Fibroblast of villous mesenchyme (primary cell): ENCODE measurements at places on chromosomes 13 and 19.

GRCh38 chr13:26377038-26377437 is 123.1 kb downstream of the CDK8 start:
- peak; percentile 13 for DNase-seq

DNA sequence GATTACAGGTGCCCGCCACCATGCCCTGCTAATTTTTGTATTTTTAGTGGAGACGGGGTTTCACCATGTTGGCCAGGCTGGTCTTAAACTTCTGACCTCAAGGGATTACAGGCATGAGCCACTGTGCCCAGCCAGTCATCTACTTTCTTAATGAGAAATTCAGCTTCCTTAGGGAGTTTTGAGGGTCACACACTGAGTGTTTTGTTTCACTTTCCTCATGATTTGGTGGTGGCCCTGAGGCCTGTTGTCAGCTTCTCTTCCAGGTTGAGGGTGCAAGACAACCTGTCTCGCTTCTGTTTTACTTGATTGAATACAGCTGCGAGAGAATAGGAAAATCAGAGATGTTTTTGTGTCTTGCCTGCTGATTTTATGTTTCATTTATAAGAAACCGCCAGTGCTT is 9.9 kb downstream of the FRY start:
- no peak for DNase-seq

DNA sequence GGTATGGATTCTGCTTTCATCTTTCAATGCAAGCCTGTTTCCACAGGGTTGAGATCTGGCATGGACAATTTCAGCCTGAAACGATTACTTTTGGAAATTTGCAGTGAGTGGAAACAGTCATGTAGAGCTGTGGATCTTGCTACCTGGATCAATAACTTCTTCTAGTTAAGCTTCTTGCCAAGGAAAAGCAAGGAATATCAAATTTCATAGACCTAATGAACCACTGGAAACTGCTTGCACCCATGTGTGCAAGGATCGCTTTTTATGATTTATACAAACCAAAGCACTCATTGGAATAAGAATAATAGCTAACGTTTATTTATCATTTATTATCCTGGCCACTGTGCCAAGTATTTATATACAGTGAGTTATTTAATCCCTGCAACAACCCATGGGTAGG is 392.8 kb downstream of the KCNRG start:
- DNase-seq = no peak

DNA sequence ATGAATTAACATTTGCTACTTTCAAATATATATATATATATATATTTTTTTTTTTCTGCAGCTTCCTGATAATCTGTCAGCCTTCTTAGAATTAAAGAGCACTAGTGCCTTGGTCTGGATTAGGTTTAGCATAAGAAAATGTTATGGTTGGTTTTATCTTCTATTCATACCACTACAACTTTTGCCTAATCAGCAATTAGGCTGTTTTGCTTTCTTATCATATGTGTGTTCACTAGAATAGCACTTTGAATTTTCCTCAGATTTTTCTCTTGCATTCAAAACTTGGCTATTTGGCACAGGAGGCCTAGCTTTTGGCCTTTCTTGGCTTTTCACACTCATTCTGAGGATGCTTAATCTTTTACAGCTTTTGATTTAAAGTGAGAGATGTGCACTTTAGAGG is 1468.1 kb downstream of the PCDH9 start:
- no peak for DNase-seq

DNA sequence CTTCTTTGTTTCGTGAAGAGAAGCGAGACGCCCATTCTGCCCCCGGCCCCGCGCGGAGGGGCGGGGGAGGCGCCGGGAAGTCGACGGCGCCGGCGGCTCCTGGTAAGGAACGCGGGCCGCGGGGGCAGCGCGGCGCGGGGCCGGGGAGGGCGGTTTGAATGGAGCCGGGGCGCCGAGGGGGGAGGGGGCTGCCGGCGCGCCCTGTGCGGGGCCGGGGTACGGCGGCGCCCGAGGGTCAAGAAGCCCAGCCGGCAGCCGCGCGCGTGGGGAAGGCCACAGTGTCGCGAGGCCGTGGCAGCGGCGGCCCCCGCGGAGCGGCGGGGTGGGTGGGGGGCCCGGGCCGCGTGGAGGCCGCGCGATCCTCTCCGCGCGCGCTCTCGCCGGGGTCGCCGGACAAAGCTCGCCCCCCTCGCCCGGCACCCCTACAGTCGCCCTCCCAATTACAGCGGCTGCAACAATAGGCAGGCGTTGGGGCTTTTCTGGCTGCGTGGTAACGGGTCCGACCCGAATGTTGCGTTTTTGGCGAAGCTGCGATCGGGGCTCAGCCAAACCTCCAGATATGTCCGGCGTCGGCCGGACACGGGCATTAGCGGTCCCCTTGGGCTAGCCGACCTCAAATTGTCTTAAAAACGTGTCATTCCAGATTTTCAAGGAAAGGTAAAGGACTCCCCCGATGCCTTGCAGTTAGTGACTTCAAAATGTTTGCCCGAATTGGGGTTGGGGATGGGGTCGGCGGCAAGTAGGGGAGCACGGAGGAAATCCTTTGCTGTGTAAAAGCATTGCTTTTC is 437 bp downstream of the SMARCA4 start:
- DNase-seq = peak; percentile 36

DNA sequence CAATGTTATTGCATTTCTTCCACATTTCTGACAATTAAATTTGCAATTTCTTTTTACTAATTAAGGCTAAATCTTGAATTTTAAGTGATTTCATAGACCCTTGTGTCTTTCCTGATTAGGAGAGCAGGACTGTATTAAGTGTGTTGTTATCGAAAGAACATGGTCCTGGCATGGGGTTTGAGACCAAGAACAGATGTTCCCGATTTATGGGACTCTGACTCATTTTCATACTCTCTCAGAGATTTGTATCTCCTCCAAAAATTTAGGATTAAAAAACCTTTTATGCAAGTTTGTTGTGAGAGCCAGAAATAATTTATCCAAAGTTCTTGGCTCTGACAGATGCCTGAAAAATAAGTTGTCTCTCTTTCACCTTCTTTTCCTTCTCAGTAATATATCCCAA is 589.3 kb upstream of the ARGLU1 start:
- DNase-seq = peak; percentile 17

DNA sequence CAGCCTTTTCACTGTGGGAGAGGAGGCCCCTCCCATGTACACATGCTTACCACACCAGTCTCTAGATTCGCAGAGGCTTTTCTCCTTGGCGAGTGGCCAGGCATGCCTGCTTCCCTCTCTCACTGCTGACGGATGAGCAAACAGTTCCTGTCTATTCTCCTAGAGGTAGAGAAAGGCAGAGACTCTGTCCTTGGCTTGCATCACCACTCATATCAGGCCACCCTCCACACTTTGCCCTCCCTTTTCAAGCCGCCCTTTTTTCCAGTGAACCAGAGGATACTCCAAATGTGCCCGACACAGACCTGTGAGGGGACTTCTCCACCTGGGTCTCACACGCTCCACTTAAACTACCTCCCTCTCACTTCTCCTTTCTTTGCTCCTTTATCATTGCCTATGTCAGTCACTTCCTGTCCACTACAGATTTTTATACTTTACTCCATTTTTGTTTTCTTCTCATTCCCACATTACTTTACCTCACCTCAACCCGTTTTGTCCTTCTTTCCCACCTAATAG is 284.6 kb downstream of the DNAJC15 start:
- DNase-seq = peak; percentile 97
